ENCODE measurements at places on chromosomes 12 and 14. TPM values are rescaled to one million over a fixed set of nuclear protein-coding genes. Genes with fewer than 3 reads are reported as not detected.
A peak's percentile ranks its signal among the peaks of the same experiment; 100 is the strongest.

- no peak for DNase-seq
Observed at GRCh38 chr12:131848753-131849152, 20.6 kb downstream of the MMP17 start.

GRCh38 chr12:100608776-100609175 is 35.3 kb downstream of the GAS2L3 start:
- DNase-seq = peak; percentile 66

GRCh38 chr14:99133636-99134515 is 138.1 kb downstream of the BCL11B start:
- no peak for DNase-seq

DNA sequence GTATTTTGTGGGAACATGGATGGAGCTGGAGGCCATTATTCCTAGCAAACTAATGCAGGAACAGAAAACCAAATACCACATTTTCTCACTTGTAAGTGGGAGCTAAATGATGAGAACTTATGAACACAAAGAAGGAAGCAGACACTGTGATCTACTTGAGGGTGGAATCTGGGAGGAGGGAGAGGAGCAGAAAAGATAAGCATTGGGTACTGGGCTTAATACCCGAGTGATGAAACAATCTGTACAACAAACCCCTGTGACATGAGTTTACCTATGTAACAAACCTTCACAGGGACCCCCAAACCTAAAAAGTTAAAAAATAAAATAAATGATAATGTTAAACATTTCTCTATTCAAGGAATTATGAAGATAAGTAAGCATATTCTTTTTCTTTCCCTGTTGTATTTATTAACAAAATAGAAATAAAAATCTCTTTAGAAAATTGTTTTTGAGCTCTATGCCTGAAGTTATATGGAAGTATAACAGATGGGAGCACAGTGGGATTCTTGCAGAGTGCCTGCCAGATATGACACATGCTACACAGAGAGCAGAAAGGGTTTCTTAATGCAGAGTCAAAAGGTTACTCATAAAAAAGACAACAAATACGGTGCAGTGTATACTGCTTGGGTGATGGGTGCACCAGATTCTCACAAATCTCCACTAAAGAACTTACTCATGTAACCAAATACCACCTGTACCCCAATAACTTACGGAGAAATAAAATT is 52.0 kb upstream of the SYNE2 start:
- no peak for DNase-seq

The B4GALNT1 gene
- total RNA-seq = 3.4 TPM

- DNase-seq = peak; percentile 9
Observed at GRCh38 chr12:19712041-19712440, 272.7 kb downstream of the AEBP2 start.

DNA sequence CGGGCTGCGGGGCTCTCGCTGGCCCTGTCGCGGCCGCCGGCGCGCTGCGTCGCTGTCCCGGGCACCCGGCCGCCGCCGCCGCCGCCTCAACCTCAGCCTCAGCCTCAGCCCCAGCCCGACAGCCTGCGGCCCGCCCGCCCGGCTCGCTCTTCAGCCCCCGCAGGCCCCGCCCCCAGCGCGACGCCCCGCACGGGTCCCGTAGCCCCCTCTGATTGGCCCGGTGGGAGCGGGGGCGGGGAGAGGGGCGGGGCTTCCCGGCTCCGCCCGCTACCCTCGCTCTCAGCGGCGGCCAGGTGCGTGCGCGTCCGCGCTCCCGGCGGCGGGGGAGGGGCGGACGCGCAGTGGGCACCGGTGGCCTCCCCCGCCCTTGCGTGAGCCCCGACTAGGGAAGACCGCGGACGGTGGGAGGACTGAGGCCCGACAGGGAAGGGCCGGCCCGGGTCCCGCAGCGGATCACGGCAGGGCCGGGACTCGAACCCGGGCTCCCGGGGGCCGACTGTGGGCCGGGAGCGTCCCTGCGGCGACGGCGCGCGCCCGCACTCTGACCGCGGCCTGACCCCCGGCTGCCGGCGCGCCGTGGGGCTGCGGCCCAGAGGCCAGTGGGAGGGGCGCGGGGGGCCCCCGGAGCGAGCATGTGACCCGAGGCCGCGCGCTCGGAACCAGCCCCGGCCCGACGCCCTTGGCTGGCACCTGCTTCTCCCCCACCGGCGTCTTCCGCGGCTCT is at the start of gene PPP1R13B:
Gene PPP1R13B, minus strand, starts transcription at position 125 of the 724 bp plus-strand sequence. CDS start 268 bp downstream, outside the sequence.
- DNase-seq = peak; percentile 86

- no peak for DNase-seq
Observed at GRCh38 chr14:90510159-90510558, 113.3 kb downstream of the CALM1 start.

- no peak for DNase-seq
Observed at GRCh38 chr12:5524116-5524768, 92.3 kb downstream of the NTF3 start.

DNA sequence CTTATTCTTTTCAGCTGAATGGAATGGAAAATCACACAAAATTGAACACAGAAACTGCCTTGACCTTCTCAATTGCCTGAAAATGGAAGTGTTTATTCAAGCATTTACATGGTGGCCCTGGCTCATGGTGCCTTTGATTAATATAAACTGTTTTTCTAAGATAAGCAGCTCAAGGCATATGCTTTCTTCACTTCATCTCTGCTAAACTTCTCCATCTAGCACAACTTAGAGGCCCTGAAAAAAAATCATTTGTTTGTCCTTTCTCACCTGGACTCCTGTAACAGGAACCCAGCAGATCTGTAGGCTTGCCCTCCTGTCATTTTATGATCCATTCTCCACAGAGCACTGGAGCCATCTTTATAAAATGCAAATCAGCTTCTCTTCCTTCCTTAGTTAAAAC is 117.5 kb upstream of the KRR1 start:
- no peak for DNase-seq

- no peak for DNase-seq
Observed at GRCh38 chr12:119399301-119399700, 64.8 kb downstream of the CCDC60 start.

GRCh38 chr12:108120863-108121165 is 8.3 kb upstream of the WSCD2 start:
- no peak for DNase-seq

- DNase-seq = no peak
Observed at GRCh38 chr12:57247041-57247440, 3.9 kb downstream of the STAC3 start.

DNA sequence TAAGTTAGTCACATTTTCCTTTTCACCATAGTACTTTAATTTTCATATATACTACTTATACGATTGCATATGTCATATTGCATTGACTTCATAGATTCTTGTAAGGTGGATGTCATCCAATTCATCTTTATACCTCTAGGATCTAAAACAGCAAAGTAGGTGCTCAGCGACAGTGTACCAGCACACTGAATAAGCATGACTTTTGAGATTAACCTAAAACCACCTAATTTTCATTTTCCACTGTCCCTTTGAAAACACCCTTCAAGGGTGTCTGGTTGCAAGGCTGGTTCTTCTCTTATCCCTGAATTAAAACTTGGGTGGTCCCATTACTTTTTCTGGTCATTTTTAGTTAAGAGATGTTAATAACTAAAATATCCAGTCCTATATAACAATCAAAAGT is 4.4 kb downstream of the GPR19 start:
- DNase-seq = no peak

The CBX5 gene
- total RNA-seq = 48.6 TPM

GRCh38 chr14:50260511-50260910 is 29.1 kb upstream of the SOS2 start:
- peak; percentile 55 for DNase-seq

- DNase-seq = no peak
Observed at GRCh38 chr14:104341532-104342434, 203.4 kb downstream of the KIF26A start.

GRCh38 chr12:48419116-48419935 is 53.0 kb upstream of the ANP32D start:
- DNase-seq = no peak

The LUM gene
- total RNA-seq = 147 TPM

All from myocyte (in vitro differentiated cells).